ENCODE measurements at places on chromosomes 5 and 9. TPM values are rescaled to one million over a fixed set of nuclear protein-coding genes. Genes with fewer than 3 reads are reported as not detected.
A peak's percentile ranks its signal among the peaks of the same experiment; 100 is the strongest.

Gene PCDHB15
- total RNA-seq = 2.8 TPM

Gene ZCCHC10
- 18.5 TPM for total RNA-seq

Gene GABRA6
- total RNA-seq = not detected

Gene IL4
- not detected for total RNA-seq

Gene NAIP
- total RNA-seq = 43.9 TPM

Gene NSUN2
- total RNA-seq = 43.3 TPM

GRCh38 chr5:98454904-98455303, 318.6 kb upstream of the RGMB start:
- H3K36me3 ChIP-seq = no peaks in the 10 kb centered on the region
- no peaks in the 10 kb centered on the region for H3K4me1 ChIP-seq
- H3K4me3 ChIP-seq = no peak overlapping the region
- H3K27ac ChIP-seq = no peak overlapping the region
- DNase-seq = no peak

GRCh38 chr5:80620211-80620610, 34.2 kb upstream of the MSH3 start:
- no peaks in the 10 kb centered on the region for H3K4me1 ChIP-seq
- H3K36me3 ChIP-seq = no peaks in the 10 kb centered on the region
- no peak overlapping the region for H3K27ac ChIP-seq
- DNase-seq = peak; percentile 53
- H3K4me3 ChIP-seq = no peak overlapping the region

Measured in lower lobe of right lung (tissue), 2 donors.